ENCODE measurements at places on chromosomes 1 and 21.

GRCh38 chr1:157008502-157008901, 37.0 kb downstream of the ARHGEF11 start:
- DNase-seq: no peak

DNA sequence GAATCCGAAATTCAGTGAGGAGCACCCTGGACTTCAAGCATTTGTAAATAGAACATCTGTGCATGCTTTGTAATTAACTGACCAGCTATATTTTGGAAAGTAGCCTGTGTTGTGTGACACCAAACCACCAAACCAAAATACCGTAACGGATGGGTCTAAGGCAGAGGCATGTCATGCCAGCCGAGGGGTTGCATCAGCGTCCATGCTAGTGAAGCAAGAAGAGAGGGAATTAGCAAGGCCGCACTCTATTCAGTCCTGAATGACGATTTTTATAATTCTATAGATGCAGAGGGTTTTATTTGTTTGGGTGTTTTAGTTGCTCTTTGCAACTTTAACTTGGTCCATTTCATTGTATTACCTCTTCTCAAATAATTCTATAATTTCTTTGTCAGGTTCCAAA, 116.8 kb upstream of the SMYD2 start:
- no peak for DNase-seq

GRCh38 chr1:77824079-77824478, 44.6 kb downstream of the MIGA1 start:
- DNase-seq: no peak

DNA sequence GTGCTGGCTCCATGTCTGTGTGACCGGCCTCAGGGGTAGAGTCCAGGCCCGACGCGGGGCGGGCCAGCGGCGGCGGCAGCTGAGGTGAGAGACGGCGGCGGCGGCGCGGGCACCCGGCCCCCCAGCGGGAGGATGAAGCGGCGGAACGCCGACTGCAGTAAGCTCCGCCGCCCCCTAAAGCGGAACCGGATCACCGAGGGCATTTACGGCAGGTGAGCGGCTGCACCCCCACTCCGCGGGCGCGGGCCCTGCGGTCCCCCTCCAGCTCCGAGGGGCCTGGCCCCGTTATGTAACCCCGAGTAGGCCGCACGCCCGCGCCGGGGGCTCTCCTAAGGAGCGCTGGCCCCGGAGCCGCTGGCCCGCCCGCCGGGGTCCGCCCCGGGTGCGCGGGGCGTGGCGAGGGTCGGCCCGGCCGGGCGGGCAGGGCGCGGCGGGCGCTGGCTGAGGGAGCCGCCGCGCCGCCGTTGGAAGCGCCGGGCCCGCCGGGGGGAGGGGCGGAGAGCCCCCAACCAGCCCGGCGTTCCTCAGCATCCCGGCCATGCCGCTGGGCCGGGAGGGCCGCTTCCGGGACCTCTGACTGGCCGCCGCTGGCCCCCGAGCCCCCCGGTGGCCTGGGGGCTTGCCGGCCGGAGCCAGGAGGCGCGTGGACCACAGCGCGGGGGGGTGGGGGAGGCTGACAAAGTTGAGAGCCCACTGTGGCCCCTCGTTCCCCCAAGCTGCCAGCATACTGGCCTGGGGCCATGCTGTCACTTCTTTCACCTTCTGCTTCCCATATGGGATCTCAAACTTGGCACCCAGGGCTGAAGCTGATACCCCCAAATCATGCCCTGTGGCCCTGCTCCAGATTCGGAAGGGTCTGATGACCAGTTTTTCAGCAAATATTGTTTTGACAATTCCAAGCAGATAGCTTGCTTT, 527 bp downstream of the MACO1 start:
- DNase-seq: no peak

Data from right forelimb (tissue), 1 donor.